ENCODE measurements at places on chromosomes 2 and 18. TPM values are rescaled to one million over a fixed set of nuclear protein-coding genes. Genes with fewer than 3 reads are reported as not detected.

Gene FAM237A
- total RNA-seq: not detected

Gene MRO
- total RNA-seq: not detected

Gene VWA3B
- total RNA-seq: not detected

Gene KCNF1
- total RNA-seq: not detected

Gene PLEK
- 4.5 TPM for total RNA-seq

Gene PAX8
- 0.21 TPM for total RNA-seq

Gene SIGLEC15
- not detected for total RNA-seq

Gene GDF7
- not detected for total RNA-seq

Gene VSNL1
- total RNA-seq: not detected

Gene PRSS56
- not detected for total RNA-seq

Gene ATP6V1C2
- not detected for total RNA-seq

Gene LBX2
- total RNA-seq: 0.68 TPM

Gene ELMOD3
- 14.4 TPM for total RNA-seq

Gene LINC00305
- total RNA-seq: not detected

Gene NETO1
- total RNA-seq: not detected

Gene SOCS6
- total RNA-seq: 0.92 TPM

Gene VAMP5
- total RNA-seq: 74.4 TPM

Gene HDLBP
- 187 TPM for total RNA-seq

Gene SPDYA
- total RNA-seq: 1.2 TPM

Gene METTL4
- total RNA-seq: 22.3 TPM

Gene CHST9
- total RNA-seq: not detected

Gene CHRND
- total RNA-seq: not detected

Gene PTH2R
- 0.13 TPM for total RNA-seq

Gene SOX11
- total RNA-seq: not detected

Gene PIEZO2
- not detected for total RNA-seq

Gene NAT8
- total RNA-seq: not detected

Gene NTSR2
- total RNA-seq: not detected

Gene CNGA3
- not detected for total RNA-seq

Gene TUBA4B
- total RNA-seq: not detected

Gene TMEM37
- not detected for total RNA-seq

Gene ZNF892
- 3.9 TPM for total RNA-seq

Gene FAM124B
- 0.21 TPM for total RNA-seq

Gene ACSL3
- 46.5 TPM for total RNA-seq

Gene FTCDNL1
- 1.9 TPM for total RNA-seq

Gene PRR30
- total RNA-seq: not detected

Gene LRP1B
- total RNA-seq: not detected

Gene TMEM247
- not detected for total RNA-seq

Gene SLC5A7
- not detected for total RNA-seq

Gene CRYGC
- not detected for total RNA-seq
